Cerebellar nuclear complex (tissue), 1 donor: ENCODE measurements at places on chromosomes 12 and 14.

DNA sequence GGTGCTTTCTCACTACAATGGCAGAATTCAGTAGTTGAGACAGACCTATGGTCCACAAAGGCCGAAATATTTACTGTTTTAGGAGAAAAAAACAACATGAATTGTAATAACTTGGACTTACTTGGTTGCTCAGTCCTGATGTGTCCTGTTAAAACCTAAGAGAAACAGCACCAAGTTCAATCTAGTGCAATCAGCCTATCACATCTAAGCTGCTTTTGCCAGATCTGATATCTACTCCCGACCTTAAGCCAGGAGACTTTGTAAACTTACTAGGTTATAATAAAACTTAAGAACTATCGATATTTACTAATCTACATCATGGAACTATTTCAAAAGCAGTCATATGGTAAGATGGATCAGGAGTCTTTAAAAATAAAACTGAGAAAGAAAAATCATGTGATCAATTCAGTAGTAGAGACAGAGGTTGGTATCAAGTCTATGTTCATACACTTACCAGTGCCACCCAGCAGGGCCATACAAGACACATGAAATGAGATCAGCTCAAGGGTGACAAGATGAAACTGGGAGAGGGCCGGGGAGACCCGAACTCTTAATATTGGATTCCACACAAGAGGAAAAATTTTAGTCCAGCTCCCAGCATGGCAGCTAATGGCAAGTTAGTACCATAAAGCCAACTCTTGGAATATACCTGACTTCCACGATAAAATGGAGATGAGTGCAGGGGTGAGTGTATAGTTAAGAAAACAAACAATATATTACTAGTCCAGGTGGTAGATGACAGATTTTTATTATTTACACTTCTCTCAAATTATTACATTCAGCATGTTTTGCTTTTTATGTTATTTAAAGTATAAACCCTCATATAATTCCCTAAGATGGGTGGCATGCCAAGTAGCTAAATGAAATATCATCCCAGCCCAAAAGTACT is 27.5 kb downstream of the NUDT4 start:
- DNase-seq, result no peak

GRCh38 chr12:57340104-57340503 is 89.1 kb upstream of the STAC3 start:
- DNase-seq, result peak; percentile 24

DNA sequence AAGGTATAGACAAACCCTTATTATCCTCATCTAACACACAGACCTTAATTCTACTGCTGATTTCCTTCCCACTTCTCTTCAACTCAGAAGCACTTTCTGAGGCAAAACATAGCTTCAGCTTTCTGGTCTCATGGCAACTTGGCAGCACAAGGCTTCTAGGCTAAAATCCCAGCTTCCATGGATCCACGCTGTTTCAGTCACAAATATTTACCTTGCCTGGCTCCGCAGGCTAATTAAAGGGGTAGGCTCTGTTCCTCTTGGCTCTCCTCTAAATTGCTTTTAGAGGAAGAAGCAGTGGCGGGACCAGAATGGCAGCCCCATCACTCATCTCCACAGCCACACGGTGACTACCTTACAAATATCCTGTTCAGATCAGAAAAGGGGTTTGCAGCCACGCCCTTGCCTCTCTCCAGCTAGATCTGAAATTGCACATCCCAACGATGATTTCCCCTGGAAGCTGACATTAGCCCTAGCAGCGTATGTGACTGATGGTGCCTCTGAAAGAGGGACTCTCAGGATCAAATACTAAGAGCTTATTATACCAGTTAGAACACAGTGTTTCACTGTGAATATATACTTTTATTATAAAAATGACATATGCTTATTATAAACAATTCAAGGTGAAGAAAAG is 221.5 kb upstream of the NUDT4 start:
- no peak for DNase-seq

- no peak for DNase-seq
These were observed 12.0 kb downstream of the CFAP73 start for GRCh38 chr12:113161415-113162016.

DNA sequence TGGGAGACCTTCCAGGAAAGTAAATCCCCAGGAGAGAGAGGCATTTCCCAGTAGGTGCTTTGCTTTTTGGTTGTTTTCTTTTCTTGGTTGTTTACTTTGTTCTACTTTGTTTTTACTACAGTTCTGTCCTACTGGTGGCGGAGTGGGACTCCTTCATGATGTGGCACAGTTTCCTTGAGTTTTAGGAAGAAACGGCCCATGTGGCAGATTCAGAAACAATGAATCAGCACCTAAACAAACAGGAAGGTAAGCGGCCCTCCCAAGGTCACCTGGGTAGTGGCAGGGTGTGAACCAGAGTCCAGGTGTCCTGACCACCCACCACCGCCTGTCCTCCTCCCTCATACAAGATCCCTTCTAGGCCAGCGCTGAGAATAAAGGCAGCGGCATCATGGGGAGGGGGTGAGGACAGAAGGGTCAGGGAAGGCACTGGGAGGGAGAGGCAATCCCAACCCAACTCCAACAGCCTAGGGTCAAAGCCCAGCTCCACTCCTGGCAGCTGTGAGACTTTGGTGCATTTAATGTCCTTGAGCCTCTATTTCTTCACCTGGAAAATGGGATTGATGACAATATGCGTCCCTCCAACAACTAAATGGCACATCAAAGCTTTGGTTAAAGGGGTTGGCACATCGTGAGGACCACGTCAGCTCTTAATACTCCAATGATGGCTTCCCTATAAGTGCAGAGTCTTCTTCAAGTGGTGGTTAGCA is 111.5 kb upstream of the BCL2L14 start:
- no peak for DNase-seq

DNA sequence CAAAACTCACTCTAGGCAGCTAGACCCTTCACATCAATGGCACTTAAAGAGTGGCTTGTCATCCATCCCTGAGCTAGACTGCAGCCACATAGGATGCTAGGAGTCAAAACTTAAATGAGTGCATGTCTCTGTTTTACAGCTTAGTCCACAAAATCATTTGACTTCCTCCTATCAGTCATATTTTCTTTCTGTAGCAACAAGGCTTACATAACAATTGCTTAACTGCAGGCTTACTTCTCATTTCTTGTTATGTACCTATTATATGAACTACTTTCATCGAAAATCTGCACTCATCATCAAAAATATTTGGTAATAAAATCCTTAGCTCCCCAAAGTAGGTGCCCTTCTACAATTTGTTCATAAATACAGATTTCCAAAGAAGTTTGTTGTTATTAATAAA is 30.1 kb downstream of the CLEC1A start:
- DNase-seq, result no peak

DNA sequence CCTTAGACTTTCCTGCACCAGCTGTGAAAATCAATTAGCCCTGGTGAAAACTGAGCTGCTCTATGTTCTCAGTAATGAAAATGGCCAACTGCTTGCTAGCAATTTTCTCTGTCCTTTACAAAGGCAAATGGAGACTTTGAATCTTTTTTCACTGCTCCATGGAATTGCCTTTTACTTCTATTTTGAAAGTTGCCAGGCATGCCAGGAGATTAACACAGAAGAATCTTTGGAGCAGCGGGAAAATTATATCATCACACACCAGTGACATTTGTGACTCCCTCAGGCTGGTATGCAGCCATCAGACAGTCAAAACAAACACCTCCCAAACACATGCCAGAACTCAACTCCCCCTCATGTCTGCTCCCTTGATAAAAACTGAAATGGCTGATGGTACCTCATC is 872.0 kb upstream of the FLRT2 start:
- no peak for DNase-seq

GRCh38 chr14:94025720-94026119 is 420 bp upstream of the OTUB2 start:
- DNase-seq, result no peak

DNA sequence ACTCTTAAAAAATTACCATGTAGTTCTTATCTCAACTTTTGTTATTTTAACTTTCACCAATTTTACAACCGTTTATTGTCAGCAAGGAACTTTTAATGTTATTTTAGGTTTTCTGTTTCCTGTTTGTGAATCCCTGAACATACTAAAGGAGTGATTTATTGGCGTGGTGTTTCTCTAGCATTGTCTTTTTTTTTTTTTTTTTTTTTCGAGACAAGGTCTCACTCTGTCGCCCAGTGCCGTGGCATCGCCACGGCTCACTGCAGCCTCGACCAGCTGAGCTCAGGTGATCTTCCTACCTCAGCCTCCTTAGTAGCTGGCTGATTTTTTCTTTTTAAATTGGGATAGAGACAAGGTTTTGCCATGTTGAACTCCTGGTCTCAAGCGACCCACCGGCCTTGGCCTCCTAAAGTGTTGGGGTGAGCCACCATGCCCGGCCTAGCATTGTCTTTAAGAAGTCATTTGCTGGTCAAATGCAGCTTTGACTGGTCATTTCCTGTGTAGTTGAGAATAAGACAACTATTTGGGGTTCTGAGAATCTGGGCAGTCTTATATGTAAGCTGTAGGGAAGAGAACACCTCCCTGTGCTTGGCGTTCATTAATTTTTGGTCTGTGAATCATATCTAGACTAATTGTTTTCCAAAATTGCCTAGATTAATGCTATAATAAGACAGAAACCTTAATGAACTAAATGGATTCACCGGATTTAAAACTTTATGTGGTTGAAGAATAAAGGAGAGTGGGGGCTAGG is 2.1 kb downstream of the WASHC4 start:
- no peak for DNase-seq

DNA sequence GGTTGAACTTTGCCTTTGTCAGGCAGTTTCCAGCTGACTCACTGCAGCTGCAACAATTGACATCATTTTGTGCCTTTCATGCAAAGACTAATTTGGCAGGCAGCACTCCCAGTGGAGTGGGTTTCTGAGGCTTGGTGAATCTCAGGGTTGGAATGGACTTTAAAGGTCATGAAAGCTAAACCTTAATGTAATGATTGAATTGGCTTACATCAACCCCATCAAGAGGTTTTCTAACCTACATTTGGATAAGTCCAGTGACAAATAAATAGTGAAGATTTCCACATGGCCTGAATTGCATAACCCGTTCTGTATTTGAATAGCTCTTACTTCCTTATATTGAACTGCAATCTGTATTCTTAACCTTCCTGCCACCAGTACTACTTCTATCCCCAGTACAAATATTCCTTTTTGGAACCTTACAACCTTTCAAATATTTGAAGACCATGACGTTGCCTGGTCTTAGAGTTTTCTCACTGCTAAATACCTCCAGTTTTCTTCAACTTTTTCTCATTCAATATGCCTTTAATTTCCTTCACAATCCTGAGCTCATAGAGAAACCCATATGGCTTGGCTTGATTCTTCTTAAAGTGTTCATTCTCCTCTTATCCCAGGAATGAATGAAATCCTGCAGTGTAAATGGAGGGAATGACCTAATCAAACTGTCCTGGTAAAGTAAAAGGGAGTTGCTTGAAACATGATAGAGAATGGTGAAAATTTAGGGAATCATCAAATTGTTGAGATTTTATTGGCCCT is 168.1 kb upstream of the NOVA1 start:
- no peak for DNase-seq

- DNase-seq, result no peak
These were observed 235.3 kb downstream of the CCDC91 start for GRCh38 chr12:28425526-28425925.

GRCh38 chr12:84919271-84919670 is 6.7 kb upstream of the SLC6A15 start:
- DNase-seq, result no peak

- no peak for DNase-seq
These were observed 129.8 kb downstream of the TBX5 start for GRCh38 chr12:114275932-114276785.

DNA sequence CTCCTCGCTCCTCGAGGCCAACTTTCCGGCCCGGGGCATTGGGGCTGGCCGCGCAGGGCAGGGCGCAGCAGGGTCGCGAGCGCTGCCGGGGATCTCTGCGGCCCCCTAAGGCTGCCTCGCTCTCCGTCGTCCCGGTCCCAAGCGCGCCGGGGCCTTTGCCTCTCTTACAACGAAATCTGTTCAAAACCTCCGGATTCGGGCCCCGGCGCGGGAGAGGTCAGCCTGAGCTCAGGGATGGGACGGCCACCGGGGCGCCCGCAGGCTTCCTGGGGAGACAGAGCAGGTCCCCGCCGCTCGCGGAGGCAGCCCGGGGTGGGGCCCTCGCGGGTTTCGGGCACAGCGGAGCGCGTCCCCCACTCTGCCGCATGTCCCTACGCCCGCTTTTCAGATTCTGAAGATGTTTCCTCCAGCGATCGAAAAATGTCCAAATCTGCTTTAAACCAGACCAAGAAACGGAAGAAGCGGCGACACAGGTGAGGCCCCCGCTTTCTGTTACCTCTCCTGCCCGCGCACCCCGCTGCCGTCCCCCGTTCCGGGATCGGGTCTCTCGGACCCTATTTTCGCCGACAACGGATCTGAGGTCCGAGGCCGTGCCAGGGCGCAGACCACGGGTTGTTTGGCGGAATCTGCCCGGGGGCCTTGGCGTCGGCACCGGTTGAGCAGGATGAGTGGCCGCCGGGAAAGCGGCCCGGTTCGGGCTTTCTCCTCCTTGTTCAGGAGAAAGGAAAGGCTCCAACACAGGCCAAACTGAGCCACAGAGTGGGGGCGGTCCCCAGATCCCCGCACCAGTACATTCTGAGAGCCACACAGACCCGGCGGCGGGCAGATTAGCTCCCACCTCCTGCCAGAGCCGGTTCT is 1.8 kb downstream of the VSX2 start:
- DNase-seq, result no peak

DNA sequence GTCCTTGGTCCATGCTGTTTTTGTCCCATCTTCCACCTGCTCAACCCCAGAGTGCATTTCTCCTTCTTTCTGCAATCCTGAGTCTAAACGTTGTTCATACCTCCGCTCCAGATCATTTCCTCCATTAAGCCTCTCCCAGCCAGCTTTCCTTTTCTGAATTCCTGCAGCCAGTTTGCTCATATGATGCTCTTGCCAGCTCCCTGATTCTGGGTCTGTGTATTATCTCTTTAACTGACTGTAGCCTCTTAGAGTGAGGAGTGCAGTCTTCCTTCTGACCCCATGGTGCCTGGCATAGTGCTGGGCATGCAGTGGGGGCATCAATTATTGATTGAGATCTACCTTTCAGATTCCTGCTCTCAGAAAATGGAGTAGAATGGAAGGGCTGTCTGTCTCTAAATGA is 11.5 kb upstream of the TBPL2 start:
- DNase-seq, result no peak

DNA sequence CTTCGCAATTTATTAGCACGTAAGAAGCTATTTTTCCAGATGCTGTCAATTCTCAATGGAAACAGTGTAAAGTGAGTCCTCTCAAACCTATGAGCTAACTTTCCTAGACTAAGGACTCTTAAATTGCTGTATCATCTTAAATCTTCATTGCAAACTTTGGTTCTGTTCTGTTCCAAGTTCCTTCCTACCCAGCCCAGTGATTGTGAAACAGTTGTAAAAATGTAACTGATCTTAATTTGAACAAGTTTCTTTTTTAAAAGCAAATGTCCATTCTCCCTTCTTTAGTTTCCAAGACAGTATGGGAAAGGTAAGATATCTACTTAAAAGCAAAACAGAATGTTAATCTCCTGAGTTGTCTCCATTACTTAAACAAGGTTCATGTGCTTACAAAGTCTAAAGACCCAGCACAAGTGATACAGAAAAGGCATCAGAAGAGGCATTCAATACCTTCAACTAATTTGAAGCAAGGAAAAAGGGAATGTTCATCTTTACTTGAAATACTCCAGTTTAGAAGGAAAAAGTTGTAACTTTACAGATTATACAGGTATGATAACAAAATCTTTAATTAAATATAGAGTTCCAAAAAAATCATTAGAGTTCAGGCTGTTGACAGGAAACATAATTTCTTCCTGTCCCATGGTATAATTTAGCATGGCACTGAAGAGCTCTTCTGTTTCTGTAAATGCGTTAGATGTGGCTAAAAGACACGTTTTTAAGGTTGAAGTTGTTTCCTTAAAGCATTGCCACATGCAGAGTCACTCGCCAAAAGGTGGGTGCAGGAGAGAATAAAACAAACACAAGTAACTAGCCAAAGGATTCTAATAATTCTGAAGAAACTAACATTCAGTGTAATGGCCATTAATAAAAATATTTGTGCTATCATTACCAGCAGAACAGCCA is 101.5 kb upstream of the USP15 start:
- DNase-seq, result no peak
